ENCODE measurements at places on chromosomes 7 and 10.

GRCh38 chr7:85840554-85840953 lies 653.7 kb upstream of the SEMA3D start:
- no peak for DNase-seq

DNA sequence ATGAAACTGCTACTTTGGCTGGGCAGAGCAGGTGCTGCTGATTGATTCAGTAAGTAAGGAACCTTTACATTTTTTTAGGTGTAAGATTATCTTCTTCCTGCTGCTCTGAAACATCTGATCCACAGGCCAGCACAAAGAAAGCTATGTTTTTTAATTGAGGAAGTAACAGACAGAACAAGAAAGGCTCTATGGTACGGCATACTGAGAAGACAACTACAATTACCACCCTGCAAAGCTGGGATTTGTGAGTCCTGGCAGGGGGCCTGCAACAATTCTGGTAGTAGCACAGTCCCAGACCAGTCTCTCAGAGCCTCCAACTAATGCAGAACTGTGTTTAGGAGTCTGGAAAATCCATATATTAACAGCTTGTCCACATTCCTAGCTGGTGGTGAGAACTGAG lies 103.0 kb upstream of the LRRTM3 start:
- DNase-seq, result peak; percentile 52

GRCh38 chr7:64867863-64868440 lies 35.1 kb upstream of the ZNF273 start:
- DNase-seq, result no peak

- DNase-seq, result no peak
Measured at GRCh38 chr10:29181936-29182335, 106.9 kb upstream of the LYZL1 start.

- DNase-seq, result no peak
Measured at GRCh38 chr10:125165584-125166573, 5.5 kb upstream of the CTBP2 start.

DNA sequence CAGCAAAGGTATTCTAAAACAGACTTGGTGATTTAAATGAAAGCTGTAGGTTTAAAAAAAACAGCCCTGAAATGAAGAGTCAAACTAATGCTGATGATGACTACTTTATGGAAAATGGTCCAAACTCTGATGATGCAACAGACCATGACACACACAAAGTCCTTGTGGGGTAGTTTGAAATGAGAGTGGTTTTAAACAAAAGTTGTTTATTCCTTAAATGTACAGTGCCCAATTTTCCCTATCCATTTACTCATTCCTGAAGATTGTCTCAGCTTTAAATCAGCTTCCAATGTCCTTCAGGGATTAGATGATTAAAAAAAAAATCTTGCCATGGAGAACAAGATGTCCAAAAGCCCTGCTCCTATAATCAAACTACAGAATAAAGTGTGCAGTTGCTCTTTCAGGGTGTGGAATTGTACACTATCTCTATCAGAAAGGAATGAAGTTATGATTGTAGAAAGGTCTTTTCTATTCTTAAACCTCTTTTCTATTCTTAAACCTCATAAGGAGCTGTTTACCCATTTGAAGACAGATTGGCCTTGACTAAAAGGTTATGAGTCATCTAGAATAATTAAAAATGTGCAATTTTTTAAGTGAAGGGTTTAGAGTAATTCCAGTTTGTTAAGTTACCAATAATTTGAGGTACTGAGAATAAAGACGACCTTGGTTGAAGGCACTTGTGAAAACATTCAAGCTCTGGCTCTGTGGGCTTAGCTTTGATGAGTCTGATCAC lies 70.2 kb upstream of the ITGA8 start:
- DNase-seq, result no peak

- DNase-seq, result no peak
Measured at GRCh38 chr10:103457176-103457712, 1.5 kb downstream of the CALHM1 start.

GRCh38 chr7:106076537-106076936 lies 35.6 kb downstream of the SYPL1 start:
- no peak for DNase-seq

DNA sequence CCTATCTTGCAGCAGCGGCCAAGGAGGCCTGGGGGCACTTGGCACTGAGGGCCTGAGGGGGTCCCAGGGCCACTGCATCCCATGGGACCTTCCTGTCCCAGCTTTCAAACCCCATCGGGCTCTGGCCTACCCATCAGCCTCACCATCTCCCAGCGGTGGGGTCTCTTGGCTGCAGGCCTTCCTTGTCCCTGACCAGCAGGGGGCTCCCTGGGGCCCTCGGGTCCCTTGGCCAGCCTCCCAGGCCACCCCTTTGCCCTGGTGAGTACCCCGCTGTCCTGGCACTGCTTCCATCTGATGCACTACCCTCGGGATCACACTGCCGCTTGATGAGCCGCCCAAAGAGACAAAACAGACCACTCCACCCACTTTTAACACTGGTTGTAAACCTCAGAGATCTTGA lies 43.5 kb downstream of the YKT6 start:
- DNase-seq, result peak; percentile 62

GRCh38 chr7:123811056-123811455 lies 33.9 kb upstream of the HYAL4 start:
- no peak for DNase-seq
